ENCODE measurements at places on chromosomes 16 and 17.
A peak's percentile ranks its signal among the peaks of the same experiment; 100 is the strongest.

DNA sequence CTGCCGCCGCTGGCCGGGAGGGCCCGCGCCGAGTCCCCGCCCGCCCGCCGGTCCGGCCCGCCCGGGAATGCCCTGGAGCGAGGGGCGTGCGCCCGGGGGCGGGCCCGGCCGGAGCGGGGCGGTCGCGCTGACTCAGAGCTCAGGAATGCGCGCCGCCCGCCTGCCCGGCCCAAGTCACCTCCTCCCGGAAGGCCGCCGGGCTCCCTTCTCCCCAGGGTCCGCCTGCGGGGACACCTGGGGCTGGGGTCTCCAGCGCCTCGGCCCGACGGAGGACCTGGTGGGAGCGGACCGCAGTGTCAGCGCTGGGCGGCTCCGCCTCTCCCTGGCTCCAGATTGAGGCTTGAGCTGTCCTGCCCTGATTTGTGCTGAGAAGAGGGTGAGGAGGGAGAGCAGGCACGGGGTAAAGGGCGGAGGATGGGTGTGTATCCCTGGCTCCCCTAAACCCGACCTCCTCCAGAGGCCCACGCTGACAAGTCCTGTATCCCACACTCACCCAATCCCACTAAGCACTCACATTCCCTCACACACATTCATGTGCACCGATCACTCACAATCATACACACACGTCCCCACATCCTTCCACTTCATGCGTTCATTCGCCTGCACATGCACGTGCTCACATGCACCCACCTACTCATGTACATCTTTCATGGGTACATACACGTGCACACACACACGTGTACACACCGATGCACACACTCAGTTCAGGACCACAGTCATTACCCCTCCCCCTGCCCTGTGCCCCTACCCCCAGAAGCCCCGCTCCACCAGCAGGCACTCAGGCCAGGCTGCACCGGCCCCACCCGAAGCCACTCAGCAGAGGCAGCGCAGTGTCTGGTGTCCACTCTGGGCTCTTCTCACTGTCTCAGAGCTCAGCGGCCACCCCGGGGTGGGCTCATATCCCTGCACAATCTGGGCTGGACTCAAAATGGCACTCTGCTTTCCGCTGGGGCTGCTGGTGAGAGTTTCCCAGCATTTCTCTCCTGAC, at the start of gene RHBDF1:
Gene RHBDF1 (minus strand): TSS at position 71 of the 988 bp plus-strand sequence. CDS start 7,616 bp downstream, outside the sequence.
- DNase-seq = no peak

- no peak for DNase-seq
These were observed 898.2 kb upstream of the GOT2 start for GRCh38 chr16:59632276-59632855.

DNA sequence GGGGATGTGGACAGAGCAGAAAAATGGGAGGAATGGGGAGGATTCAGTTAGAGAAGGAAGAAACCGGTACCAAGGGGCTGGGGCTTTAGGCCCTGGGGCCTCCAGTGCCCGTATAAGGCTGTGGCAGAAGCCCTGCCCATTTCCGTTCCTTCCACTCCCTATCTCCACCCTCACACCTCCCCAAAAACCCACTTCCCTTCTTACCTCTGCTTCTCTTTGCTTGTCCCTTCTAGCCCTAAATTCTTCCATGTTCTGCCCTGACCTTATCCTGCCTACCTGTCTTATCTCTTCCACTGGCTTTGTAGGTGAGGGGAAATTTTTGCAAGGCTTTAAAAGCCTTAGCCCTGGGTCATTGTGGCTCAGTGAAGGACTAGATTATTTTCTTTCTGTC, 4.1 kb downstream of the RNF167 start:
- DNase-seq = no peak

DNA sequence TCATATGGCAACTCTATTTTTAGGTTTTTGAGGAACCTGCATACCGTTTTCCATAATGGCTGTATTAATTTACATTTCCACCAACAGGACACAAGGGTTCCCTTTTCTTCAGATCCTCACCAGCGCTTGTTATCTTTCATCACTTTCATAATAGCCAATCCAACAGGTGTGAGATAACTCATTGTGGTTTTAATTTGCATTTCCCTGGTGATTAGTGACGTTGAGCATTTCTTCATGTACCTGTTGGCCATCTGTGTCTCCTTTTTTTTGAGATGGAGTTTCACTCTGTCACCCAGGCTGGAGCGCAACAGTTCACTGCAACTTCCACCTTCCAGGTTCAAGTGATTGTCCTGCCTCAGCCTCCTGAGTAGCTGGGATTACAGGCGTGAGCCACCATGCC, 36.2 kb upstream of the ABCC3 start:
- DNase-seq = no peak

DNA sequence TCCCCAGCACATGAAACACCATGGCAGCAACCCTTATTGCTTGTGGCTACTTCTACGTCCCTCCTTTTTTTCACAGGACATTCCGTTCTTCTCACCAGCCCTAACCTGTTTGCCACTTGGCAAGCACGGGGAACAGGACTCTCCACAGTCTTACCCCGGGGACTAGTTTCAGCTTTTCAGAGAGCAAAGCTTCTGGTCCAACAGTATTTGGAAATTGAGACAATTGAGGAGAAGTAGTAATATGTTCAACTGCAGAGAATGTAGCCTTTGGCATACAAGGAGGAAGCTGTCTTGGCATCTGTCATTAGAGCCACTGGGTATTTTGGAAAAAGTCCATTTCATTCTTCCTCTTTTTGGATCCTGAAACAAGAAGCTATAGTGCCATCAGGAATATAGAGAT, 65.7 kb downstream of the MAP2K6 start:
- DNase-seq = no peak

DNA sequence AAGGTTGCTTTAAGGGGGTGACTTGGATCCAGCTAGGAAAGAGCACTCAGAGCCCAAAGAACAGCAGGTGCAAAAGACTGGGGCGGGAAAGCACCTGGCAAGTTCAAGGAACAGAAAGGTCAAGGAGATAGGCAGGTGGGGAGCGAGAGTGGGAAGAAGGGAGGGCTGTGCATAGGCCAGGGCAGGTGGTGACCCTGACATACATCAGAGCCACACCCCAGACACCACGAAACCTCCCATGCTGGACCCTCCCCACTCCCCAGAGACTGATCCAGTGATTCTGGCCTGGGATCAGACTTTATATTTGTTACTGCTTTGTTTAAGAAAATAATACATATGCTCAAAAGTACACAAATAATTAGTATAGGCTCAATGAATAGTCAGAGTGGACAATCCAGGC, 48.5 kb upstream of the RBFOX3 start:
- no peak for DNase-seq

DNA sequence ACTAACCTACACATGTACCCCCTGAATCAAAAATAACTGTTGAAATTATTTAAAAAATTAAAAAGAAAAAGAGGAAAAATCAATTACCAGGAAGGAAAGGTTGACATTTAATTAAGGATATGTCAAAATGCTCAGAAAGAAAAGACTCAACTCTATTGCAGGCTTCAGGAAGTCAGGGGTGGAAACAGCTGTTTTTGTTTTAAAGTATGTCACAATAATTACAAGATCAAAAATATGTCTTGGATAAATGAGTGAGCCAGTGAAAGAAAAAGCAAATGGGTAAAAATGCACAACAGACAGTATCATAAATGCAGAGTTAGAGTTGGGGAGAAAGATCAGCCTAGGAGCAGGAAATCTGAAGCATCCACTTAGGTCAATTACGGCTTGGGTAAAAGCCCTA, 146.0 kb downstream of the CDH11 start:
- DNase-seq = peak; percentile 31
